Stimulated activated CD4-positive, alpha-beta T cell treated with anti-CD3 and anti-CD28 coated beads, Interleukin-4, amount 100 ng/mL, for 1 hour (primary cell): ENCODE measurements at places on chromosomes 5 and 9.

DNA sequence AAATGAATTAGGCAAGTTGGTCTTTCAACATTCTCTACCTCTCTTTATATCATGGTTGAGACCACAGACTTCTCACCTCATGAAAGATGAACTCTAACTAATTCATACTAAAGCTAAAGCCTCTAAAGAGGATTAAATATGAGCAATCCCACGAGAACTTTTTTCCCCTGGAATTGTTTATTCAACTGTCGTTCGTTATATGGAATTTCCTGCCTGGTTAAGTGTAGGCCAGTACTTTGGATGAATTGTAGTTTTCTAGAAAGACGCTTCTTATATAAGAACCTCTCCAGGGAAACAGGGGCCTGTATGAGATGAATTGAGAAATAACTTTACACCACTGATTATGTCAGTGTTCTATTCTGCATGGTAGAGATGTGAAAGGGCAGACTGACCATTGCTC is 42.9 kb downstream of the PDCD1LG2 start:
- no peak for DNase-seq

DNA sequence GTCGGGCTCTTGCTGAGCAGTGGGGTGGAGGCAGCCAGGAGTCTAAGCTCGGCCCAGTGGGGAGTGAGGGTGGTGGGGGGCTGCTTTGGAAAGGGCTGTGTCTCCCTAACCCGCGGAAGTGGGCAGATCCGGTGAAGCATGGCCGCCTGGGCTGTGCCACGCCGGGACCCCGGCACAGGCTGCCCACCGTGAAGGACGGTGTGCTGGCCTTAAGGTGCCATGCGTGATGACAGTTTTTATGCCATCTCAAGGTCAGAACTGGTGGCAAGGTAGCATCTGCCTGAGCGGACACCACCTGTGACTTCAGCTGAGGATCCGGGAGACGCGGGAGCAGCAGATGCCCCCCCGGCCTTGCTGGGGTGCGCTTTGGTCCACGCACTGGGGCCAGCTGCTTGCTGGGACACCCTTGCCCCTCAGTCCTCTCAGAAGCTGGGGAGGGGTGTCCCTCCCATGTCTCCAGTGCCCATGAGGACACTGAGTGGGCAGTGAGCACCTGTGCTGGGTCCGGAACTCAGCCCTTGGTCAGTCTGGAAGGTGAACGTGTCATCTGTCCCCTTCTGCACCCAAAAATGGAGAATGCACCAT is 53.9 kb downstream of the AHRR start:
- no peak for DNase-seq

- DNase-seq = no peak
Observed at GRCh38 chr9:96665789-96666188, 10.7 kb upstream of the PRXL2C start.

- peak; percentile 59 for DNase-seq
Observed at GRCh38 chr9:14993061-14993800, 83.0 kb upstream of the FREM1 start.

- no peak for DNase-seq
Observed at GRCh38 chr5:141825791-141826560, 52.2 kb downstream of the PCDH1 start.

- DNase-seq = no peak
Observed at GRCh38 chr5:176680226-176680563, 32.9 kb downstream of the TSPAN17 start.

GRCh38 chr9:35518225-35518821 is 28.4 kb downstream of the RUSC2 start:
- DNase-seq = no peak

DNA sequence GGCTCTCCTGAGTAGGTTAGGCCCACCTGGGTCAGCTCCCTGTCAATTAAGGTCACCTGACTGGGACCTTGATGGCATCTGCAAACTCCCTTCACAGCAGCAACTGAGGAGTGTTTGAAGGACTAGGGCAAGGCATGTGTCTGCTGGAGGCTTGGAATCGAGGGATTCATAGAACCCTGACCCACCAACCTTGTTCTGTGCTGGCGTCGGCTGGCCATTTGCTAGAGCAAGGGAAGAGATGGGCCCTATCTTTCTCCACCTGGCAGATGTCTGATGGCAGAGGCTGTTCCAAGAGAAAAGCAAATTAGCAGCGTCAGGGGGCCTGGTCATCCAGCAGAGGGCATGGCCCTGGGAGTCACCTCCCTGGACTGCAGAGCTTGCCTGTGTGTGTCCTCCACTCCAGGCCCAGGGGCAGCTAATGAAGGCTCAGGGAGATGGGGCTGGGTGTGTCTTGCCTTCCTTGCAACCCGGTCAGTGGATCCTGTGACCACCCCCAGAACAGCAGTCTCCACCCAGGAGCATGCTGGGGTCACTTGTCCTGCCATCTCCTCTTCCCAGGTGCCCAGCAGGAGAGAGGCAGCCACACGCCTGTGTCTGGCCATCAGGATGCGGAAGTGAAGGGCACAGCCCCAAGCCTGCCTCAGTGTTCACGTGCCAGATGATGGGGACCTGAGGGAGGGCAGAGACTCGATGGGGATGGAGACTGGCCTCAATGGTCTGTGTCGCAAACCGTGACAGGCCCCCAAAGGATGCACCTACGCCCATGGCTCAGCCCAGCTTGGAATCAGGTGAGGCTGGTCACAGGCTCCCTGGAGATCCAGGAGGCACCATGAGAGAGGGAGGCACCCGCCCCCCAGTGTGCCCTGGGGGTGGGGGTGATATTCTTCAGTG is 53.9 kb downstream of the BARX1 start:
- DNase-seq = no peak
